Gastroesophageal sphincter (tissue), 4 donors: ENCODE measurements at places on chromosomes 2 and 18.

DNA sequence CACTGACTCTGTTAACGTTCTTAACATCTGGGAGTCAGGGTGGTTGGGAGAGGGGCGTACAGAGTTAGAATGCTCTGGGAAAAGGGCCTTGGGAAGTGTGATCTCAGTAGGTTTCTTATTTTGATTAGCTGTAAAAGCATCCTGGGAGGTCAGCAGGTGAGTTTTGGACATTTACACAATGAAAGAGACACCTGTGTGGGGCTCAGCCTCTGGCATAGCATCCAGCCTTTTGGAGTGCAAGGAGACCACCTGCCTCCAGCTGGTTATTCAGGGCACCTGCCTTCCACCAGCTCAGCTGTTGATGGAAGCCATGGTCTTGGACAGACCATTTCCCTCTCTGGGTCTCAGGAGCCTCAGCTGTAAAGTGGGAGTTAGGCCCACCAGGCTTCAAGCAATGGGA lies 49.7 kb downstream of the ACAA2 start:
- no peak for ATAC-seq

- ATAC-seq: no peak
Observed at GRCh38 chr2:150404147-150404546, 83.3 kb downstream of the RND3 start.

DNA sequence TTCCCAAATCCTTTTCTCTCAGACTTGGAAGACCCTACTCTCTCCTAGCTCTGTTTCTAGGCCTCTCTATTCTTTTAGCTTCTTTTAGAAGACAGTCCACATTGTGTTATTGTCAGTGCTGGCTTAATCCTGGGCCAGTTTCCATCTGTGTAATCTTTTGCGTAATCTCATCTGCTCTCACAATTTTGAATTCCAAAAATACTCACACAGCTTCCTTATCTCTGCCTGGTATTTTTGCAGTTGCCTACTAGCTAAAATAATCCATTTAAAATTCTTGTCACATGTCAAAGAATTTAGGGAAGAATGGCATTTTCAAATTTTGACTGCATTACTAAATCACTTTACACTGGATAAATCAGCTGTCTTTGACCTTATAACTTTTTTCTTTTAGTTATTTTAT lies 200.6 kb upstream of the MEX3C start:
- no peak for ATAC-seq

DNA sequence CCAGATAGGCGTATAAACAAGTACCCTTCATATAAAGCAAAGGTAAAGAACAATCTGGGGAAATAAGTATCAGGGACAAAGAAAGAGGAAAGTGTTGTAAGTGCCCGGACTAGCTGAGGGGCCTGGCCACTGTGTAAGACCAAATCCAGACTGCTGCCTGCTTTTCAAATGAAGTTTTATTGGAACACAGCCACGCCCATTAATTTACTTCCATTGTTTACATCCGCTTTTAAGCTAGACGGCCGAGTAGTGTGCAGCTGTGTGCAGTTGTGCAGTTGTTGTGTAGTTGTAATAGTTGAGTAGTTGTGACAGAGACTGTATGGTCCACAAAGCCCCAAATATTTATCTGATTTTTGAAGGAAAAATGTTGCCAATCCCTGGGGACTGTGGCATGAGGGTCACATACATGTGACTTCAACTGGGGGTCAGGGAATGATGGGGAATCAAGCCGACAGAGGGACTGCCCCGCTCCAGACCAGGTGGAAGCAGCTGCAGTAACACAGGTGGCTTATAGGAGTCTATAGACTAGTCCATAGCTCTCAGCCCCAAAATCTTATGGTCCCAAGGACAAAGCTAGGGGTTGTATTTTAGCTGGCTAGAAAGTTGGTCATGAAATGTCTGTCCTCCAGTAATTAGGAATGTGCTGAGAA lies 30.0 kb downstream of the FHL2 start:
- no peak for ATAC-seq

GRCh38 chr2:74858281-74858680 lies 24.4 kb downstream of the HK2 start:
- no peak for ATAC-seq

- no peak for ATAC-seq
Observed at GRCh38 chr2:212595036-212595654, 56.5 kb upstream of the ERBB4 start.

DNA sequence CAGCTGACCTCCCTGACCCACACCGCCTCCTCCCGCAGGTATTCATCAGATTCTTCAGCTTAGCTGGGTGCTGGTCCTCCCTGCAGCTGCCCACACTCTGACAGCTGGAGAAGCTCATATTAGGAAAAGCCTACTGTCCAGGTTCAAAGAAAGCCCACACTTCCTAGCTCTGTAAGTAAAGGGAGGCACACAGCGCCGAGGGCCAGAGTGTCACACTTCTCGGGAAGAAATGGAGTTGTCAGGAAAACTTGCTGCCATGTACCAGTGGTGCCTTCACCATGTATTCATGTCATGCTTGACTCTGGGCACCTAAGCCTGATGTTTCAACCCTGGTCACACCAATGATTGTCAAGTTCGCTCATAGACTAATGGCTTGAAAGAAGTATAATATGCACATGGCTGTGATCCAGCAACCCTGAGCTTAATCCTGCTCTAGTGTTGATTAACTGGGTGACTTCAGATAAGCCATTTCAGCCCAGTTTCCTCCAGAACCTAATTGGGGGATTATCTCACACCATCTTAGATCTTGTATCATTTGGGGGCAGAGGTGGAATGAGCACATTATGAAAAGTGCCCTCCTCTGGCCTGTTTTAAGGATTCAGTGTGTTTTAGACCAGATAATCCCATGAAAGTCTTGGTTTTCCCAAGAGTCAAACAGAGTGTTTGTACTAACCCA lies 180.3 kb upstream of the PARD3B start:
- no peak for ATAC-seq

GRCh38 chr18:66280470-66280869 lies 323.4 kb downstream of the CDH19 start:
- no peak for ATAC-seq

- ATAC-seq: no peak
Observed at GRCh38 chr18:50622865-50623393, 63.0 kb downstream of the MAPK4 start.

DNA sequence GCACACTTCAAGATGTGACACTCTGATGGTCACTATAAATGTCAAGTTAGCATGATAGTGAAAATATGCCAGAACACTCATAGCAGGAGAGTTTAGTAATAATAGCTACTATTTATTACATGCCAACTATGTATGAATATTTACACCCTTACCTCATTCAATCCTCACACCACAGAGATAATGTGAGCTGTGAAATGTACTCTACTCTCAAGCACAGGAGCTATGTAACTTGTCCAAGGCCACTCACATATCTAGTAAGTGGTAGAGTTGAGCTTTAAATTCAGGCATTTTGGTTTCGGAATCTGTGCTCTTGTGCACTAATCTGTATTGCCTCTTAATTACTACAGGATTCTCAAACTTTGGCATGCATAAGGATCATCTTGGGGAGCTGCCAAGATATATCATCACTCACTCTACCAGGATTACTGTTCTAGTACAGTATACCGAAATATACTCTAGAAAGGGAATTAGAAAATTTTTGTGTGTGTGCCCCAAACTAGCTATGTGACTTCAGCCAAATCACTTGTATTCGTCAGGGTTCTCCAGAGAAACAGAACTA lies 154.3 kb downstream of the PLCL1 start:
- no peak for ATAC-seq

DNA sequence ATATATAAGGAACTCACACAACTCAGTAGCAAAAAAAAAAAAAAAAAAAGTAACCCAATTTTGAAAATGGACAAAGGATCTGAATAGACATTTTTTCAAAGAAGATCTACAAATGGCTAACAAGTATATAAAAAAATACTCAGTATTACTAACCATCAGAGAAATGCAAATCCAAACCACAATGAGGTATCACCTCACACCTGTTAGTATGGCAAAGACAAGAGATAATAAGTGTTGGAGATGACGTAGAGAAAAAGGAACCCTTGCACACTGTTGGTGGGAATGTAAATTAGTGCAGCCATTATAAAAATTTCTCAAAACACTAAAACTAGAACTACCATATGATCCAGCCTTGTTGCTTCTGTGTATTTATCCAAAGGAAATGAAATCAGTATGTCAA lies 5.8 kb upstream of the CNDP1 start:
- no peak for ATAC-seq

GRCh38 chr2:23484767-23485166 lies 99.8 kb downstream of the KLHL29 start:
- ATAC-seq: no peak

- ATAC-seq: no peak
Observed at GRCh38 chr2:118292991-118293390, 204.7 kb downstream of the INSIG2 start.

- no peak for ATAC-seq
Observed at GRCh38 chr2:121101093-121101715, 183.8 kb downstream of the TFCP2L1 start.

DNA sequence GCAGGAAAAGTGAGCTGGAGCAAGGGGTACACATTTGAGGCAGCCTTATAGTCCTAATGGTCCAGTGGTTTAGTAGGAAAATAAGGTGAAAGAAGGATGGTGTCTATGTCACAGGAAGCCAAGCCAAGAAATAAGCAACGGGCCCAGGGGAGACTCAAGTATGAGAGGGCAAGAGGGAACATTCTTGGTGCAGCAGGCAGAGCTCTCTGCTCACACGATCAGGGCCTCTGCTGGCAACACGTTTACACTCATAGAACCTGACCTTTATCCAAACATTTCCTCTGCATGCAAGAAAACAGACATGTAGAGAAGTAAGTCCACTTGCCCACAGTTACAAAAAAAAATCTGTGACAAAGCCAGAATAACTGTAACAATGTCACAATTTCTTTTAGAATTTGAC lies 32.6 kb upstream of the LRRC30 start:
- no peak for ATAC-seq

DNA sequence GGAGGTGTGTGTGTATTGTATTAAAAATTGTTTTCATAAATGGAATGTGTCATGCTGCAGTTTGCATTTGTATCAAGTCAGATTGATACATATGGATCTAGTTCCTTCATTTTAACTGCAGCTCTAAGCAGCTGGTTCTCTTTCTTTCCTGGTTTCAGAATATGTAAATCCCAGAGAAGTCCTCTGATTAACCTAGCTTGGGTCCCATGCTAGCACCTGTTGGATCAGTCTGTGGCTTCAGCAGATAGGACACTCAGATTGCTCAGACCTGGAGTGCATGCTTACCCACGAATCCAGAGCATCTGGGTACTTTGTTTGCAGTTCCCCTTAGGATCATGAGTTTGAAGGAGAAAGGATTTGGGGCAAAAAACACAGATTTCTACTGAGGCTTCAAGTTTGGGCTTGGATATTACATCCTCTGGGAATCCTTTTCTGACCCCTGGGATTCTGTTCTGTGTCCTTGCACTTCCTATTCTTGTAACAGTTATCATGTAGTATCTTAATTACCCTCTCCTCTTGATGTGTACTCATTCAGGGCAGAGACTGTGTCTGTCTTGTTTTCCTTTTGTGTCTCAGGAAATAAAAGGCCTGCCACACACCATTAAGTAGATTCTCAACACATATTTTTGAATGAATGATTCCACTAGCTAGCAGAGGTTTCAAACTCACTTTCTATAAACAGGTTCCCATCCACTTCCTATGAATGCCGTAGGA lies 142.1 kb downstream of the PHLPP1 start:
- ATAC-seq: no peak
